ENCODE measurements at places on chromosomes 5 and 9. TPM values are rescaled to one million over a fixed set of nuclear protein-coding genes. Genes with fewer than 3 reads are reported as not detected.
A peak's percentile ranks its signal among the peaks of the same experiment; 100 is the strongest.

STK10 gene
- 61.8 TPM for total RNA-seq

VCP gene
- total RNA-seq: 588 TPM

KIF2A gene
- 105 TPM for total RNA-seq

- no peak for DNase-seq
Measured at GRCh38 chr5:74990194-74990593, 62.2 kb downstream of the GCNT4 start.

DNA sequence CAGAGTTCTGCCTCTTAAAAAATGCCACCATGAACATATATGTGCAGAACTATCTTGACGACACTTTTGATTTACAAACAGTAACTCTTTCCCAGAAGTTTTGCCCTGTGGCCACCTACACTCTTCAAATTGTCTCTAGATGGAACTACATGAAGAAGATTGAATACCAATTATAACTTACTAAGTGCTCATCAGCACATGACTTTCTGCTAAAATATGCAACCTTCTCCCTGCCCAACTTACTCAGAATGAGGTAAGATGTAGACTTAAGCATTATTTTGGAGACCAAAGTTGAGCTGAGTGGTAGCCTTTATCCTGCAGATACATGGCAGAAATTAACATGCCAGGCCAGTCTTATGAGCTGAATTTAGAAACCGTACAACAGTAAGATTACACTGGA lies 105.4 kb downstream of the SEMA5A start:
- DNase-seq: no peak

DNA sequence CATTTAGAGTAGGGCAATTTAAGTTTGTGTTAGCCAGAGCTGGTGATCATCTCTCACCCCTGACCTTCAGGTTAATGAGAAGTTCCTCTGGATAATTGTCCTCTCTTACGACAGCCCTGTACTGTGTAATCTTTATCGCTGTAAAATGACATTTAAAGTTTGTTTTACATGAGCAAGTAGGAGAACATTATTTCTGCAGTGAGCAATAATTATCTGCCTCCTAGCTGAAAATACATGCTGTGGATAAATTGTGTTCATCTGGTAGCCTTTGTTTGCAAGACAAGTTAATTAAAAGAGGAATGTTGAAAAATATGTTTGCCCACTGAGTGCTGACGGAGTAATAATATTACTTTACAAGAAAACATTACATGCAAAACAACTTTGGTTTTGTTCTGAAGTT lies 1083.8 kb upstream of the NUDT12 start:
- DNase-seq: no peak

TMC1 gene
- 0.74 TPM for total RNA-seq

NIM1K gene
- 0.05 TPM for total RNA-seq

- no peak for DNase-seq
Measured at GRCh38 chr5:147921136-147921535, 14.8 kb upstream of the C5orf46 start.

SPATA9 gene
- not detected for total RNA-seq

DNA sequence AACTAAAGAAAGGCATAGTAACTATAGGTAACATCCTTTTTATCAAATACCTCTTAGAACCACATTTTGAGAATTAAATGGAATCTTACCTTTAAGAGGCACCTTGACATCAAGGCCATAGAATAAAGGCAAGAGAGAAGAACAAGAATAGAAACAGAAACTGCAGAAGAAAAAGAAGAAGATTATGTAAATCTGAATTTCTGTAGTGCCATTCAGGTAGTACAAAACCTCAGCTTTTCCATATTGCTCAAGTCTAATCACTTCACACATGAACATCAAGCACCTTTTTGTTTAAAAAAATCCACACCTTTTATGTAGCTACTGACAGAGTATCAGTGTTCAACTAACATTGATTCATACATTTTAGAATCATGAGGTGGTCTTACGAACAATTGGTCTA lies 91.8 kb upstream of the DPYSL3 start:
- DNase-seq: no peak

DNA sequence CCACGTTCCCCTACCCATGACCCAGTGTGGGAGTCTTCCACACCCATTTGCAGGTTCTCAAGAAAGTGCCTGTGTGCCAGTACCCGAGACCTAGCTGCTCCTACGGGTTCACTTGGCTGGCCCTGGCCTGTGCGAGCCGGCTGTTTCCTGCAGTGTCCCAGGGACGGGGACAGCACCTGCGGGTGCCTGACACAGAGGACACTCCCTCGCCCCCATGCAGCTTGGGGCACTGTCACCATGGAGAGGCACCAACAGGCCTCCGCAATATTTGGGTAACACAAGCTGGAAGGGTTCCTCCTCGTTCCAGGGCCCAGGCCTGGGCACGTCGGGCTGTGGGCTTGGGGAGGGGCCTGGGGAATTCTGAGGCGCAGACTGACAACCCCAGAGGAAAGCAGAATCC lies 41.4 kb downstream of the DUSP1 start:
- no peak for DNase-seq

DNA sequence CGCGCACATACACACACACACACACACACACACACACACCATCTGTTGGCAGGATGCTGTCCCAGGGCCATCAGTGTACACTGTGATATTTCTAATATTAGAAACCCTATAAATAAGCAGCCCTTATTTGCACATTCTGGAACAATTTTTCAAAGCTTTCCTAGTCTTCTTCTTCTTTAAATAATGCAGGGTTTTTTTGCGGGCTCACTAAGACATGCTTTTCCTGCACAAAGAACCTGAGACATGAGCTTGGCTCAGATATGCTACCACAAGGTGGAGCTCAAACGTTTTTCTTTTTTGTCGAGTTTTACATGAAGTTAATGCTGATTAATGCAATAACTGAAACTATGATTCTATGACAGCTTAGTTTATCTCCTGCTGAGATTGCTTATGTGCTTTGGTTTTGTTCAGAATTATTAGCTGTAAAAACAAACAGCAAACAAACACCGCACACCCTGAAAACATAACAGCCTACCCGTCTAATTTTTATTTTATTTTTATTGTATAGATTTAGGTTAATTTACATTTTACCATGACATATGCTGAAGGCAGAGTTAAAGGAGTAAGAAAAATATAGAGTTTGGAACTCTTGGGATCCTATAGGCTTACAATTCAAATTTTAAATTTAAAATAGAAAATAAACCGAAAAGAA lies 95.8 kb downstream of the ALDH1A1 start:
- peak; percentile 81 for DNase-seq
